ENCODE measurements at places on chromosomes 2 and 18. TPM values are rescaled to one million over a fixed set of nuclear protein-coding genes. Genes with fewer than 3 reads are reported as not detected.

The TOGARAM2 gene
- 7.9 TPM for total RNA-seq

The CCL20 gene
- not detected for total RNA-seq

The DNAJC27 gene
- total RNA-seq = 22.0 TPM

The ZSCAN30 gene
- 30.9 TPM for total RNA-seq

The TWSG1 gene
- 46.8 TPM for total RNA-seq

The SLC9A4 gene
- total RNA-seq = 0.06 TPM

The ZNF892 gene
- total RNA-seq = 13.2 TPM
